ENCODE measurements at places on chromosomes 11 and 22.

DNA sequence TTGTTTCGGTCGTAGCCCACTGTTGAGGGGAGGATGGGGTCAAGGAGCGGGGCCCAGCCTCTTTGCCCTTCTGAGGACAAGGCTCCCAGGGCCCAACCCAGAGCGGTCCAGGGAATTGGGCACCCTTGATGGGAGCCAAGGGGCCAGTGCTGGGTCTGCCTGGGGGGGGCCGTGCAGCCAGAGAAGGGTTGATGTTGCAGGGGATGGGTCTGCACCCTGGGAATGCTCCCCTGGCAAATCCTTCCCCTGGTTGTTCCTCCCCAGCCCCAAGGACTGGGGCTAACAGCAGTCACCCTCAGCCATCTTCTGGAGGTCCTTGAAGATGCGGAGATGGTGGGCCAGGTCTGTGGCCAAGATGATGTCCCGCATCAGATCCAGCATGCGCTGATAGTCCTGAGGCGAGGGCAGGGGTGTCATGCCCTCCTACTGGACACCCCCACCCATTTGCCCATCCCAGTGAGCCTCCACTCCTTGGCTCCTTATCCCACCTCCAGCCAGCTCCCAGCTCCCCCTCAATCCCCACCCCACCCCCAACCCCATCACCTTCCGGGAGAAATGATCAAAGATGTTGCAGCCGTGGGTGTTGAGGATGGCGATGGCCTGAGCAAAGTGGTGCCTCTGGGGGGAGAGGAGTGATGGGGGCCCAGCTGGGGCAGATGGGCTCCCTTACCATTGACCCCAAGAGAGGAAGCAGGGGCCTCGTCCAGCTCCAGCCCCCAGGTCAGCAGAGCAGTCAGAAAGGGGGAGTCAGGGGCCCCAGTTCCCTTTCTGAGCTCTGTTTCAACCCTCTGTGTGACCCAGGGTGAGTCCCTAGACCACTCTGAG, 95.0 kb downstream of the PDE2A start:
- no peak for DNase-seq

- DNase-seq: peak; percentile 65
These were observed 11.4 kb downstream of the EHF start for GRCh38 chr11:34632105-34632791.

DNA sequence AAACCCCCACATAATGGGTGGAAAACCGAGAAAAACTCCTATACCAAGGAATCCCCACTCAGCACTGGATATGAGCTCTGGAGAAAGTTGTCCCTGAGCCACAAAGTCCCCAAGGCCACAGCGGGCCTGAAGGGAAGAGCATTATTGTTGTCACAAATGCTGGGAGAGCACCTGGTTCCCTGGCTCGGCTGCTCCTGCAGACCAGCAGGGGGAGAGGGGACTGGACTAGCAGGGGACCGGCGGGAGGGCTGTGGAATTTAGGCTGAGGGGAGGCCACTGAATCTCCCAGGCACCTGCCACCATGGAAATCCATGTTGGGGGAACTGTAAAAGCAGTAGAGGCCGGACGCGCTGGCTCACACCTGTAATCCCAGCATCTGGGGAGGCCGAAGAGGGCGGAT, 7.0 kb downstream of the PC start:
- DNase-seq: no peak

GRCh38 chr22:44245867-44246266, 65.1 kb downstream of the PARVG start:
- DNase-seq: no peak

DNA sequence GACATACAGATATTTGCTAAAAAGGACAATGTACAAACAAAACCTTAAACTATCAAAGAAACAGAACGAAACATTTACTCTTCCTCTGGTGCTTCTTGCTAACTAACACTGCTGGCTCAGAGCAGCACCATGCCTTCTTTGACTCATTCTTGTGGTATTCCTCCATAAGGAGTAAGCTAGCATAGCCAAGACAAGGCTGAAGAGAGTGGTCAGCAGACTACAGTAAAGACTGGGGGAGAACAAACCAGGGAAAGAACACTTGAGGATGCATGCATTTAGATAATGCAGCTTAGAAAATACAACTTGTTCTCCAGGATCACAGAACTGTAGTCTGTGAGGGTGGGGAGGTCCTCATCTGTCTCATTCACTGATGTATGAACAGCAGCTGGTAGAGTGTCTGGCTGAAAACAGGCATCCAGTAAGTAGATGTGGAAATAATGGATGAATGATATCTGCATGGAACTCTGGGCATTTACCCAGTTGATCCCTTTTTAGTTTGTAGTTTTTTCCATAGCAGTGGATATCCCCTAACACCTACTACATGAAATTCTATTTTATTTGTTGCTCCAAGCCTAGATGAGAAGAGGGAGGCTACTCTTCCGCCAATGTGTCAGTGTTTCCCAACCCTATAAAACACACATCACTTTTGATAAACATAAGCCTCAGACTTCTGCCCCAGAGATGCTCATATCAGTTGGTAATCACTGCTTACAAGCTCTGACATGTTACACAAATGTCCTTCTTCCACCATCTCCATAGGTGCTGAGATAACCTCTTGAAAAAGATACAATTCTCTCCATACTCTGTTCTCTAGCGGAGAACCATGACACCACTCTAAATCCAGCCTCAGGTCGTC, 7.3 kb downstream of the SNX19 start:
- no peak for DNase-seq

- peak; percentile 34 for DNase-seq
These were observed 1.2 kb downstream of the TOB2 start for GRCh38 chr22:41445129-41446056.

DNA sequence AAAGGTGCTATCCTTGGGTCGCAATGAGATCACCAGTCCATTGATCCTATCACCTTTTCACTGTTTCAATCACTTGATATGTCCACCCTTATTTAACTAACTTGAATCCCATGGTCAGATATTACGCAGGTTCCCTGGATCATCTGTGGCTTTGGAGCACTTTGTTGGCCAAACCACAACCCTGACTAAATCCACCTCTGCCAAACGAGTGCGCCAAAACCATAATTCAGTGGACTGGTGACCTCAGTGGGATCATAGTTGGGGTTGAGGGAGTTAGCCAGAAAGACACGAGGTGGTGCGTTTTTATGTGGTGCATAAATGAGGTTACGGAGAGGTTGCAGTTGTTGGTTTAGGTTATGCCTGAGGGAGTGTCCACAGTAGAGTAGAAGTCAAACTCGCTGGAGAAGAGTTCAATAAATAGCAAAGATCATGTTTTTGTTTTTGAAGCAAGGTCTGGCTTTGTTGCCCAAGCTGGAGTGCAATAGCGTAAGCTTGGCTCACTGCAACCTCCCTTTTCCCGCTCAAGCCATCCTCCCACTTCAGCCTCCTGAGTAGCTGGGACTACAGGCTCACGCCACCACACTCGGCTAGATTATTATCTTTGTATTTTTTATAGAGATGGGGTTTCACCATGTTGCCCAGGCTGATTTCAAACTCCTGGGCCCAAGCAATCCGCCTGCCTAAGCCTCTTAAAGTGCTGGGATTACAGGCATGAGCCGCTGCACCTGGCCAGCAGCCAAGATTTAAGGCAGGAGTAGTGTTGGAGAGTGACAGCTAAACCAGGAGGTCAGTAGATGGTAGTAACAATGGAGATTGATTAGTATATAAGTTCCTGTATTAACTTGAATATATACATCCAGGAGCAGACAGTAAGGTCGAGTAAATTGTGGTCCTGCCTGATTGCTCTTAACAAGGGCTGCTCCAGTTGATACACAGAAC, 4.5 kb downstream of the FOXR1 start:
- no peak for DNase-seq

DNA sequence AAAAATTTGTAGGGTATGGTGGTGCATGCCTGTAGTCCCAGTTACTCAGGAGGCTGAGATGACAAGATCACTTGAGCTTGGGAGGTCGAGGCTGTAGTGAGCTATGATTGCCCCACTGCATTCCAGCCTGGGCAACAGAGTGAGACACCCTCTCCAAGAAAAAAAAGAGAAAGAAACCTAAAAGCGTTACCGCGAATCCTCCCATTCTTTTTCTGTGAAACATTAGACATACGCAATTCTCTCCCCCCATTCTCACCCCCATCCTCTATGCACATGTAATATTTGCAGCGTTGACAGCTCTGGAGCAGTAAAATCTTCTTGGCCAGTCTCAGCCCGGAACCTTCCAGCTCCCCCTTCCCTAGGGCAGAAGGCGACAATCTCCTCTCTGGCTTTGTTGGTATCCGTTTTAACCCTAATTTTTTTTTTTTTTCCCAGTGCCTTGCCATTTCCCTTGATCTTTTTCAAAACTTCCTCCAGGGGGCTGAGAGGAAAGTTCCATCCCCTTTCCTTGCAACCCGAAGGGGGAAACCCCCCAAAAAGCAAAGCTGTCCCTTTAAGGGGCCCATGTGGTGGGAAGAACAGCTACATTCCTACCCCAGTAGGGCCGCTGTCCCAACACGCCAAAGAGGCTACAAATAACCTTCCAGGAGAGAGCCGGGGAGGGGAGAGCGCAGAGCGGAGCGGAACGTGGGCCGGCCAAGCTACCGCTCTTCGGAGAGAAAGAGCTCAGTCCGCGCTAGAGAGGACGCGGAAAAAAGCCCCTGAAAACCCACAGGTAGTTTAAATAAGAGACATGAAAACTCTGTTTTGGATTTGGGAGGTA, 1.9 kb downstream of the LRP4 start:
- peak; percentile 26 for DNase-seq

DNA sequence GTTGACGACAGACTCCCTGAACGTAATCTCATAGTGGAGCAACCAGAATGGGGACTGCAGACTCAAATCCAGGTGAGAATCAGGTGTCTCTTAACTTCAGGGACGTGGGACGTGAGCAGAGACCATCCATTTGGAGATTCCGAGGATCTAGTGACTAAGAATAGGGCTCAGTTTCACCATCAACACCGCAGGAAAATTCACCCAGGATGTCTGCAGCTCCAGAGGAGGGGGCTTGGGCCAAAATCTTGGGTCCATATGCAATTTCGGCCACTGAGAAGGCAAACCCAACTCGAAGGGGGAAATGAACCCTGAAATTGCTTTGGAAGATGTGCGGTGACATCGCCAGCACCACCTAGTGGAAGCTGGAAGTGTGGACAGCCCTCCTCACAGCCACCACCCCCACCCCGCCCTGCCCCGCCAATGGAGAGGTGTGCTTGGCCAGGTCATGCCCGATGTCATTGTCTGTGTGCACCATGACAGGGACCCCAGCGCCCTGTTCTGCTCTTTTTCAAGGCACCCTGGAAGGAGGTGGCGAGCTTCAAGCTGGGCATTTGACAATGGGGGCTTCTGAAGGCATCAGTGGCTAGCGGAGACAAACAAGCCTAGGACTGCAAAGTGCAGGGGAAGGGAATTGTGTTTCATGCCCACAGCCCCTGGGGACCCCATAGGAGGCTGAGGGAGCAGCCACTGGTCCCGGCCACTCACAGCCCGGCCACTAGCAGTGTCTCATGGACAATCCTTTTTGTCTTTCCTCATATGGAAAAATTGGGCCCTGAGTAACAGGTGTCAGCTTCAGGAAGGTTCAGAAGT, 24.8 kb downstream of the APOL1 start:
- DNase-seq: peak; percentile 17

GRCh38 chr11:64019106-64020037, 16.4 kb upstream of the FLRT1 start:
- DNase-seq: no peak

- DNase-seq: no peak
These were observed 106.1 kb downstream of the SLC1A2 start for GRCh38 chr11:35313066-35313759.

GRCh38 chr11:129814244-129815014, 1.2 kb upstream of the TMEM45B start:
- DNase-seq: no peak

DNA sequence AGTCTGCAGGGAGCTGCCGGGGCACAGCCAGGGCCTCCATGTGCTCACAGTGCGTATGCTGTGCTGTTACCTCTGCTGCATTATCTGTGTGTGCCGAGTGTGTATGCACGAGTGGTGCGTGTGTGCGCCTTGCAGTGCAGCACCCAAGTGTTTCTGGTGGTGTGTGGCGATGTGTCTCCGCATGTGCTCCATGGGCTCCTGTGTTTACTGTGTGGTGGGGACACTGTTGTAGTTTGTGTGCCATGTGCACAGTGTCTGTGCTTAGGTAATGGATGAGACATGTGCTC, 31.4 kb downstream of the KCNC1 start:
- no peak for DNase-seq

DNA sequence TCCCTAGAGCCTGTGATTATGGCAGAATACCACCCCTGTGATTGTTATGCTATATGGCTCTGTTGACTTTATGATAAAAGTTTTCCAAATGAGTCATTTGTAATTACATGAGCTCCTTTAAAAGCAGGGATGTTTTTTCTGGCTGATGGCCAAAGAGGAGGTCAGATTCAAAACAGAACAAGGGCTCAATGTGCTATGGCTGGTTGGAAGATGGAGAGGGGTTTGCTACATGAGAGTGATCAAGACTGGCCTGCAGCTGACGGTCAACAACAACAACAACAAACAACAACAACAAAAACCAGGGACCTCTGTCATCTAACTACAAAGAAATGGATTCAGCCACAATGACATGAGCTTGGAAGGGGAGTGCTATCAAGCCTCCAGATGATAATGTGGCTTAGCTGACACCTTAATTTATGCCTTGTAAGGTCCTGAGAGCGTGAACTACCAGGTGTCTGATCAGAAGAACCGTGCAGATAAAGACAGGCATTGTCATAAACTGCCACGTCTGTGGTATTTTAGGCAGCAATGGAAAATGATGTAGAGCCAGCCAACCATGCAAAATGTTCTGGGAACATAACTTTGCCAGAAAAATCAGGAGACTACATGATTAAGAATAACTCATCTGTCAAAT, 47.2 kb downstream of the PIWIL3 start:
- DNase-seq: peak; percentile 57

DNA sequence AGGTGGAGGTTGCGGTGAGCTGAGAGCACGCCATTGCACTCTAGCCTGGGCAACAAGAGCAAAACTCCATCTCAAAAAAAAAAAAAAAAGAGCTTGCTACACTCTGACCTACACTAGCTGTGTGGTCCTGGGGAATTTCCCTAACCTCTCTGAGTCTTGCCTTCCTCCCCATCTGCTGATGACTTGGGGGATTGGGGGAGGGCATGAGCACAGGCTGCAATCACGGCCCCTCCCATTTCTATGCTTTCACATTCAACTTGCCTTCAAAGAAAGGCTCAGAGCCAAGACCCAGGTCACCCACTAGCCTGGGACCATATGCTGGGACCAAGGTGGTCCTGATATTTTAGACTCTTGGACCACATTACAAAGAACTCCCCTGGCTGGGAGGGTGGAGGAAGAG, 39.8 kb upstream of the TEF start:
- no peak for DNase-seq

- no peak for DNase-seq
These were observed 11.5 kb downstream of the STX3 start for GRCh38 chr11:59766542-59767224.

- no peak for DNase-seq
These were observed 51.7 kb upstream of the NUP160 start for GRCh38 chr11:47899801-47900200.

DNA sequence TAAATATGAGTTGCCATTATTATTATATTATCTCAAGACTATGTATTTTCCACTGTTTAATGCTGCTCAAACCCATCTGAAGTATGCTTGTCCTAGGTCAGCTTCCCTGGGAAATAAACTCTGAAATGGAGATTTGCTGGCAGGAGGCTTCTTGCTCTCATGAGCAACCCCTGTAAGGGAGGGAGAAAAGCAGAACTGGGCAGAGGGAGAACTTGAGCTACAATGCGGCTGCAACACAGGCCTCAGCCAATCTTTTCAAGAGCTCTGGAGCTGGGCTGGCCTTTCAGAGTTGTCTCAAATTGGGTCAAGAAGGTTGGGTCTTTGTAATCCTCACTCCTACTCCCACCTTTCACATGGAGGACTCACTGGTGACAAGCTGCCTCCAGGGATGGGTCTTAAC, 412.6 kb downstream of the TENM4 start:
- no peak for DNase-seq

- DNase-seq: no peak
These were observed 53.2 kb upstream of the SHANK2 start for GRCh38 chr11:71305451-71306125.

Measured in NCI-H1417 (cell line).